ENCODE measurements at places on chromosomes 6 and 20. TPM values are rescaled to one million over a fixed set of nuclear protein-coding genes. Genes with fewer than 3 reads are reported as not detected.

The TMEM200A gene
- total RNA-seq, result 35.3 TPM

The UNC93A gene
- total RNA-seq, result not detected

The NKX2-4 gene
- total RNA-seq, result not detected

The DSP gene
- total RNA-seq, result 0.83 TPM

The SERINC1 gene
- 261 TPM for total RNA-seq

The TFAP2B gene
- total RNA-seq, result not detected

The PPP1R14C gene
- total RNA-seq, result 0.65 TPM

The PSORS1C2 gene
- not detected for total RNA-seq

The OR2H2 gene
- total RNA-seq, result not detected

The SRMS gene
- total RNA-seq, result not detected

The SPEF1 gene
- total RNA-seq, result 0.14 TPM

The TMEM30A gene
- 194 TPM for total RNA-seq

The ADGRF4 gene
- 0.74 TPM for total RNA-seq

The CNKSR3 gene
- 4.2 TPM for total RNA-seq

The NRM gene
- total RNA-seq, result 0.71 TPM

The SLC22A3 gene
- 3.0 TPM for total RNA-seq

The TMEM242 gene
- 5.3 TPM for total RNA-seq

The NMBR gene
- total RNA-seq, result not detected

The DACT2 gene
- total RNA-seq, result 0.85 TPM

The TTK gene
- total RNA-seq, result 2.8 TPM

The COL19A1 gene
- total RNA-seq, result 0.28 TPM

The SSTR4 gene
- total RNA-seq, result not detected

The ELOVL5 gene
- total RNA-seq, result 98.6 TPM

The ADGB gene
- total RNA-seq, result not detected

The CALHM5 gene
- total RNA-seq, result 8.7 TPM

The ERMARD gene
- 27.3 TPM for total RNA-seq

The SAMD10 gene
- total RNA-seq, result 0.28 TPM

The BPIFB6 gene
- total RNA-seq, result not detected

The ACTL10 gene
- 1.9 TPM for total RNA-seq

The ERVFRD-1 gene
- not detected for total RNA-seq

The SIRPD gene
- total RNA-seq, result not detected

The UNC5CL gene
- 0.09 TPM for total RNA-seq

The ARHGAP40 gene
- total RNA-seq, result not detected

The GFRAL gene
- not detected for total RNA-seq

The FANCE gene
- 3.7 TPM for total RNA-seq

The HLA-DRB5 gene
- not detected for total RNA-seq

The ZSWIM1 gene
- 3.8 TPM for total RNA-seq
